Ascending aorta (tissue), 2 donors: ENCODE measurements at places on chromosomes 16 and 17.

- peaks cover 25% of the 10 kb centered on the region for H3K4me1 ChIP-seq
- no peaks in the 10 kb centered on the region for H3K27me3 ChIP-seq
- DNase-seq, result peak; percentile 54
Observed at GRCh38 chr16:87570938-87571867, 31.1 kb upstream of the JPH3 start.

DNA sequence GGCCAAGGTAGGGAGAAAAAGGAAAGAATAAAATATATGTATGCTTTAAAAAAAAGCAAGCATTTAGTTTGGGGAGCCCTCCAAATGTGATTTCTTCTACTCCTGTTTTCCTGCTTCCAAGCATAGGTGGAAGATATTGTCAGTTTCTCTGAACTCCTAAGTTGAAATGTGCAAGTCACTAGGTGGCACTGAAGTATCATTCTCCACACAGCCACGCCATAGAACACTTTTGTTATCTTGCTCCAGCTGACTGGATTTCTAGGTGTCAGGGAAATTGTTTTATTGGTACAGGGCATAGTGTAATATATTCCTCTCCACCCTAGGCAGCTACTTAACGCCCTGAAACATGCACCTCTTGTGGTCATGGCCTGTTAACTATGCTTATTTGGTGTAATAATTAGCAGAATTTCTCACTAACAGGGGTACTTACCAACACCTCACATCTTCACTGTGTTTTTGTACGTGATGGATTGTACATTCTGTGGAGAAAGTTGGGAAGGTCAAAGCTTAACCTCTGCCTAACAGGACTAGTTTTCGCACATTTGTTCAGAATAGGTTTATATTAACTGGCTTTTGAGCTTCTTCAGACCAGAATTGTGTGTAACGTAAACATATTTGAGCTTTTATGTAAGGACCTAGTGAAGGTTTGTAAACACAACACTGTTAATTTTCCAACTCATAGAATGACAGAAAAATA lies 69.3 kb downstream of the FTO start:
- H3K36me3 ChIP-seq, result no peaks in the 10 kb centered on the region
- H3K27ac ChIP-seq, result no peak overlapping the region
- no peaks in the 10 kb centered on the region for H3K27me3 ChIP-seq
- peaks cover 53% of the 10 kb centered on the region for H3K4me1 ChIP-seq
- H3K4me3 ChIP-seq, result no peak overlapping the region

GRCh38 chr16:75764154-75764768 lies 38.0 kb upstream of the CPHXL start:
- H3K4me1 ChIP-seq, result no peaks in the 10 kb centered on the region
- H3K27ac ChIP-seq, result no peak overlapping the region
- H3K4me3 ChIP-seq, result no peak overlapping the region
- H3K36me3 ChIP-seq, result no peaks in the 10 kb centered on the region
- H3K27me3 ChIP-seq, result no peaks in the 10 kb centered on the region

- no peak for DNase-seq
- peak overlapping the region; percentile 40 for H3K4me3 ChIP-seq
- H3K4me1 ChIP-seq, result peaks cover 9% of the 10 kb centered on the region
- H3K27ac ChIP-seq, result no peak overlapping the region
- peaks cover 17% of the 10 kb centered on the region for H3K36me3 ChIP-seq
Observed at GRCh38 chr17:50469208-50469605, 527 bp upstream of the CHAD start.

DNA sequence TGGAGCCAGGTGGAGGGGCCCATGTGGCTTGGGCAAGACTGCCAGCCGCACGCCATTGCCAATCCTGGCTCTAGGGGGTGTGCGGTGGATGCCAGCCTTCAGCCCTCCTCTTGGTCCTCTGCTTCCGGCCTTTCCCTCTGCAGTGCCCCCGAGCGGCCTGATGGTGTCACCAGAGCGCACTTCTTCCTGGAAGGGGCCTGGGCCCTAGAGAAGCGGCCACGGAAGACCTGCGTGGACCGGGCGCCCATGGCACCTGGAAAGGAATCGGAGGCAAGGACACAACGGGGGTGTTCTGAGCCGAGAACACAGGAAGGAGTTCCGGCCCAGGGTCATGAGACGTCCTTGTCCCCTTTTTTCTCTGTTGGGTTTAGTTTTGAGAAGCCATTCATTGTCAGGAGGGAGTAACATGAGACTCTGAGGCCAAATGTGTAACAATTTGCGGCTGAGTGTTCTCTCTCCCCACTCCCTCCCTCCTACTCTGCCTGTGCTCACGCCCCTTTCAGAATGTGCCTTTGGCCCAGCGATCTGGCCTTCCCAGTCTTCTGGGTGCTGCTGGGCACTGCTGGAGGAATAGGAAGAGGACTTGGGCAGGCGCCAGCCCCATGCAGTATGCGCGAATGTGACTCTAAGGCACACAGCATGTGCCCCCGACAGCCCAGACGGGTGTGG lies 92.8 kb downstream of the IRX3 start:
- H3K27me3 ChIP-seq, result no peaks in the 10 kb centered on the region
- peak overlapping the region; percentile 59 for H3K4me3 ChIP-seq
- H3K36me3 ChIP-seq, result no peaks in the 10 kb centered on the region
- peak overlapping the region; percentile 54 for H3K27ac ChIP-seq

GRCh38 chr16:10817963-10818941 lies at the start of gene TVP23A:
TVP23A (minus strand) TSS chr16:10818794; CDS start chr16:10818493, 301 bp downstream.
- no peak within 1 kb of the TSS for H3K27ac ChIP-seq
- H3K4me3 ChIP-seq, result peak within 1 kb of the TSS; percentile 62
- DNase-seq, result no peak
- H3K4me1 ChIP-seq, result peaks cover 5% of the 10 kb centered on the region
- H3K36me3 ChIP-seq, result no peaks in the 10 kb centered on the region

DNA sequence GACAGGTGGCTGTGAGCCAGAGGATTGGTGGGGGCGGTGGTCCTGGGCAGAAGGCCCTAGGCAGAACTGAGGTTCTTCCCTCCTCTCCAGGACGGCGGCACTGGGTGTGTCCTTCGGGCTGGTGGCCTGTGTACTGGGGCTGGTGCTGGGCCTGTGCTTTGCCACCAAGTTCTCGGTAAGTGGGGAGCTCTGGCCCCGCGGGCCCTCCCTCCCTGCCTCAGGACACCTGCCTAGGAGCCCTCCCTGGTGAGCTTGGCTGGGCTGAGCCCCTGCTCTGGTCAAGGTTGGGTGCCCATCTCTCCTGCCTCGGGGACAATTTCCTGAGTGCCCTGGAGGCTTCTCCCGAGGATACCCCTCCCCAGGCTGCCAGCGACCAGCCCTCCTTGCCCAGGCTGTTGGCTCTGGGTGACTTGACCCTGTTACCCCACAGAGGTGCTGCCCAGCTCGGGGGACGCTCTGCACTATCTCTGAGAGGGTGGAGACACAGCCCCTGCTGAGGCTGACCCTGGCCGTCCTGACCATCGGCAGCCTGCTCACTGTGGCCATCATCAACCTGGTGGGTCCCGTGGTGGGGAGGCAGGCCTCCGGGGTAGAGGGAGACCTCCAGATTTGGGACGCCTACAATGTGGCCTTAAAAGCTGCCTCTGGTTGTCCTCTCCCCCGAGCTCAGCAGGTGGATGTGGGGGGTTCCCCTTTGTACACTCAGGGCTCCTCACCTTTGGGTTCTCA lies 42.0 kb downstream of the ADCY7 start:
- no peaks in the 10 kb centered on the region for H3K27me3 ChIP-seq
- H3K36me3 ChIP-seq, result peaks cover 16% of the 10 kb centered on the region
- H3K27ac ChIP-seq, result no peak overlapping the region
- DNase-seq, result peak; percentile 56

GRCh38 chr17:82926716-82927115 lies 86.9 kb upstream of the ZNF750 start:
- no peak overlapping the region for H3K27ac ChIP-seq
- no peaks in the 10 kb centered on the region for H3K27me3 ChIP-seq
- no peak for DNase-seq
- H3K4me1 ChIP-seq, result no peaks in the 10 kb centered on the region

- DNase-seq, result no peak
- no peak overlapping the region for H3K4me3 ChIP-seq
- H3K27me3 ChIP-seq, result no peaks in the 10 kb centered on the region
- no peaks in the 10 kb centered on the region for H3K36me3 ChIP-seq
- H3K4me1 ChIP-seq, result no peaks in the 10 kb centered on the region
Observed at GRCh38 chr16:73183611-73184092, 135.7 kb upstream of the ZFHX3 start.

DNA sequence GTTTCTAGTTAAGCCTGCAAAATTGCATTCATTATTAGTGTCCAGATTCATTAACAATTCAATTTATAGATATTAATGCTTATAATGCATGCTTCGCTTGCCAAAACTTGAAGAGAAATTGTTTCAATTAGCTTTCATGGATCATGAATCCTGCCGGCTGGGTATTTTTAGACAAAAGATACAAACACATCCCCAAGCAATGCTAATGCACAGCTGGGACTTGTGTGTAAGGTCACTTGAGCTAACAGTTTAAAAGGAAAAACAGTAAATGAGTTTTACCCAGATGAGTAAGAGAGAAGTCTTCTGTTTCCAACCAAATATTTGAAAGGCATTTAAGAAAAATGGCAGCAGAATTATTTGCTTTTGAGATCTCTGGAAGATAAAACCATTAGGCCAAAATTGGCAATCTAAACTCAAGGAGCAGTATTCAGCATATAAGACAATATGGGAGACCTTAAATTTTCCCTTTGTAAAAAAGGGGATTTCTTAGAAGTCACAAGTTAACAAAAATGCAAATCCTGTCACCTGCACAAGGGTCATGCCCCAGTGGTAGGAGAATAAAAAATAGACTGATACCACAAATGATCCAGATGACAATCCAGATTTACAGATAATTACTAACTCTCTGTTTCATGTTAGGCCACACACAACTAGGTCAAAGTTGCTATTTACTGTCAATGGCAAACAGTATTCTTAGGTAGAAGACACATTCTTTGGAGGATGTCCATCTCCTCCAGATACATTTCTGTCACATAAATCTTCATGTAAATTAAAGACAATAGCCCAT lies 418.4 kb upstream of the PMFBP1 start:
- DNase-seq, result no peak
- H3K4me3 ChIP-seq, result no peak overlapping the region
- no peak overlapping the region for H3K27ac ChIP-seq
- H3K27me3 ChIP-seq, result no peaks in the 10 kb centered on the region
- no peaks in the 10 kb centered on the region for H3K4me1 ChIP-seq
- H3K36me3 ChIP-seq, result no peaks in the 10 kb centered on the region

- no peak overlapping the region for H3K4me3 ChIP-seq
- H3K27ac ChIP-seq, result no peak overlapping the region
- no peak for DNase-seq
Observed at GRCh38 chr16:11524098-11524760, 62.5 kb downstream of the LITAF start.

GRCh38 chr17:67557052-67557845 lies 160.5 kb upstream of the NOL11 start:
- H3K4me1 ChIP-seq, result no peaks in the 10 kb centered on the region
- H3K36me3 ChIP-seq, result no peaks in the 10 kb centered on the region
- no peak overlapping the region for H3K4me3 ChIP-seq
- H3K27me3 ChIP-seq, result no peaks in the 10 kb centered on the region

- H3K4me1 ChIP-seq, result peaks cover 42% of the 10 kb centered on the region
- peak overlapping the region; percentile 100 for H3K4me3 ChIP-seq
- no peak for DNase-seq
- H3K27ac ChIP-seq, result peak overlapping the region; percentile 100
- no peaks in the 10 kb centered on the region for H3K27me3 ChIP-seq
- peaks cover 3% of the 10 kb centered on the region for H3K36me3 ChIP-seq
Observed at GRCh38 chr17:7477392-7478275, 1.8 kb downstream of the ZBTB4 start.

GRCh38 chr16:65113441-65113840 lies 8.4 kb downstream of the CDH11 start:
- no peaks in the 10 kb centered on the region for H3K36me3 ChIP-seq
- no peak overlapping the region for H3K4me3 ChIP-seq
- peaks cover 30% of the 10 kb centered on the region for H3K4me1 ChIP-seq
- no peaks in the 10 kb centered on the region for H3K27me3 ChIP-seq
- no peak overlapping the region for H3K27ac ChIP-seq

GRCh38 chr17:2871205-2871604 lies 75.0 kb downstream of the RAP1GAP2 start:
- H3K36me3 ChIP-seq, result no peaks in the 10 kb centered on the region
- H3K27ac ChIP-seq, result no peak overlapping the region
- no peaks in the 10 kb centered on the region for H3K4me1 ChIP-seq
- DNase-seq, result no peak

- H3K27me3 ChIP-seq, result no peaks in the 10 kb centered on the region
- H3K36me3 ChIP-seq, result no peaks in the 10 kb centered on the region
- H3K27ac ChIP-seq, result no peak overlapping the region
- H3K4me1 ChIP-seq, result no peaks in the 10 kb centered on the region
Observed at GRCh38 chr17:57379237-57379894, 123.0 kb downstream of the MSI2 start.

- no peak overlapping the region for H3K27ac ChIP-seq
- peaks cover 22% of the 10 kb centered on the region for H3K4me1 ChIP-seq
- no peak for DNase-seq
Observed at GRCh38 chr17:50952889-50953288, 86.7 kb upstream of the TOB1 start.

DNA sequence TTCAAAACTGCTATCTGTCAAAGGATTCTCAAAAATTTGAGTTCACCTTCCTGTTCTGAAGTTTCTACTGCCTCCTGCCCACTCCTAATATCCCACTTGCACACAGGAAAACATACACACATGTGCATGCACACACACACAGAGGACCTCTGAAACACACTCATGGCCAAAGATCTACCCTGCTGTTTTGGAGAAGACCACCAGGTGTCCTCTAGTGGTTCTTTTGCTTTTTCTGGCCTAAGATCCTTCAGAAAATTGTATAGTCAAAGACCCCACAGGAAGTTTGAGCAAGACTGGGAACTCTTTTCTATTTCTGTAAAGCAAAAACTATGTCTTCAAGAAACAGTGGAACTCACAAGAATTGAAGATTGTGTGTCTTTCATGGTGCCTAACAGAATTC lies 90.2 kb downstream of the CDH8 start:
- H3K27ac ChIP-seq, result no peak overlapping the region
- H3K36me3 ChIP-seq, result no peaks in the 10 kb centered on the region
- H3K4me3 ChIP-seq, result no peak overlapping the region
- no peak for DNase-seq

- no peaks in the 10 kb centered on the region for H3K27me3 ChIP-seq
- DNase-seq, result no peak
- H3K36me3 ChIP-seq, result peaks cover 36% of the 10 kb centered on the region
- H3K27ac ChIP-seq, result no peak overlapping the region
- H3K4me1 ChIP-seq, result no peaks in the 10 kb centered on the region
- no peak overlapping the region for H3K4me3 ChIP-seq
Observed at GRCh38 chr17:67109111-67109510, 64.8 kb downstream of the CACNG1 start.

- H3K36me3 ChIP-seq, result no peaks in the 10 kb centered on the region
- DNase-seq, result no peak
- H3K4me3 ChIP-seq, result no peak overlapping the region
Observed at GRCh38 chr17:20128036-20128667, 119.0 kb downstream of the SPECC1 start.

DNA sequence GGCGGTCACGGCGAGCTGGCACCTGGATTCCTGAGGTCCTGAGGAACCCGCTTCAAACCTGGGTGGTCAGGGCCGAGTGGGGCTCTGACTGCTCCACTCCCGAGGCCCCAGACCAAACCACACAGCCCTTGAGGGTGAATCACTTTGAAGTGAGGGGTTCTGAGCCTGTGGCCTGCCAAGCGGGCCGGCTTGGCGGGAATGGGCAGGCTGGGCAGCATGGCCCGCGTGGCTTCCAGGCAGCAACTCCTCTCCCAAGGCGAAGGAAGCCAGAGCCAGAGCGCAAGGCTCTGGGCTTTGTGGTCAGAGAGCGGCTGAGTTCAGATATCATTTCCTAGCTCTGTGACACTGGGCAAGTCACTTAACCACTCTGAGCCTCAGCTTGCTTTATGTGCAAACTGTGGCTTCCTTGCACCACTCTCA lies 42.7 kb downstream of the CMIP start:
- no peak overlapping the region for H3K27ac ChIP-seq
- no peaks in the 10 kb centered on the region for H3K4me1 ChIP-seq
- no peak for DNase-seq
- H3K27me3 ChIP-seq, result no peaks in the 10 kb centered on the region
